Body of pancreas (tissue), 4 donors: ENCODE measurements at places on chromosomes 1 and 21. TPM values are rescaled to one million over a fixed set of nuclear protein-coding genes. Genes with fewer than 3 reads are reported as not detected.

DNA sequence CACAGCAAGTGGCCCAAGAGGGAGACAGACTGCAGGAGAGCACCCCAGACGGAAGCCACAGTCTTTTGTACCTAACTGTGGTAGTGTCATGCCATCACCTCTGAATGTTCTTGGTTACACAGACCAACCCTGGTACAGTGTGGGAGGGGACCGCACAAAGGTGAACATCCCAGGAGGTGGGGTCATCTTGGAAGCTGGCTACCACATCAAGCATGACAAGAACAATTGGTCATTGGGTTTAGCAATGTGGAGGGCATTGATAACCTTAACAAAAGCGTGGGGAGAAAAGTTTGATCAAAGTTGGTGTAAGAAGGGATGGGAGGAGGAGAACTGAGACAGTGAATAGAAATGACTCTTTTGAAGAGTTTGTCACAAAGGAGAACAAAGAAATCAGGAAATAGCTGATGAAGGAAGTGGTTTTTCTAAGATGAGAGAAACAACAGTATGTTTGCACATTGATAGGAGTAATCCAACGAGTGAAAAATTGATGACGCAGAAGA lies 87.1 kb upstream of the CACNA1E start:
- no peak overlapping the region for H3K4me3 ChIP-seq
- no peaks in the 10 kb centered on the region for H3K4me1 ChIP-seq
- no peaks in the 10 kb centered on the region for H3K36me3 ChIP-seq
- H3K27me3 ChIP-seq: no peaks in the 10 kb centered on the region
- no peak for DNase-seq

- H3K4me3 ChIP-seq: no peak overlapping the region
- peaks cover 15% of the 10 kb centered on the region for H3K4me1 ChIP-seq
- H3K27me3 ChIP-seq: no peaks in the 10 kb centered on the region
- no peak overlapping the region for H3K27ac ChIP-seq
These were observed 8.1 kb downstream of the PRXL2B start for GRCh38 chr1:2594641-2595131.

GRCh38 chr1:2786329-2787162 lies 14.9 kb downstream of the TTC34 start:
- H3K27me3 ChIP-seq: peaks cover 13% of the 10 kb centered on the region
- no peak overlapping the region for H3K27ac ChIP-seq
- H3K4me1 ChIP-seq: no peaks in the 10 kb centered on the region
- H3K4me3 ChIP-seq: no peak overlapping the region
- DNase-seq: peak; percentile 62

The CD52 gene
- total RNA-seq: not detected

GRCh38 chr21:45040739-45041138 lies 33.6 kb upstream of the ADARB1 start:
- no peak overlapping the region for H3K27ac ChIP-seq
- DNase-seq: no peak
- no peaks in the 10 kb centered on the region for H3K27me3 ChIP-seq
- no peaks in the 10 kb centered on the region for H3K4me1 ChIP-seq

DNA sequence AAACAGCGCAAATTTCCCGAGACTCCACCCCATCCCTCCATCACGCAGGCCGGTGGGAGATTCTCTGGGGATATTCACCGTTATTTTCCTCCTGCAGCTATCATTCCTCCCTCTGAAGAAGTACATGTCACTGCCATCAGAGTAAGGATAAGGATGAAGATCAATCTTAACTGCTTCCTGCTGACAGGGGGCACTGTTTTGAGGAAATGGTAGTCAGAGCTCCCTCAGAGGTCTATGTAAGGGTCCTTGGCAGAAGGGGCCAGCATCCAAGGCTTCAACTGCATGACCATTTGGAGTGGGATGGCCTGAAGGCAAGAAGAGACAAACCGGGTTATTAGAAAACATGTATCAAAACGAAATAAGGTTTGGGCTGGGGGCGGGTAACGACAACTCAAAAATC lies 111.5 kb downstream of the KCNK1 start:
- DNase-seq: no peak
- H3K27me3 ChIP-seq: no peaks in the 10 kb centered on the region
- H3K4me3 ChIP-seq: no peak overlapping the region
